PC-9 (cell line): ENCODE measurements at places on chromosomes 6 and 20. TPM values are rescaled to one million over a fixed set of nuclear protein-coding genes. Genes with fewer than 3 reads are reported as not detected.
A peak's percentile ranks its signal among the peaks of the same experiment; 100 is the strongest.

DNA sequence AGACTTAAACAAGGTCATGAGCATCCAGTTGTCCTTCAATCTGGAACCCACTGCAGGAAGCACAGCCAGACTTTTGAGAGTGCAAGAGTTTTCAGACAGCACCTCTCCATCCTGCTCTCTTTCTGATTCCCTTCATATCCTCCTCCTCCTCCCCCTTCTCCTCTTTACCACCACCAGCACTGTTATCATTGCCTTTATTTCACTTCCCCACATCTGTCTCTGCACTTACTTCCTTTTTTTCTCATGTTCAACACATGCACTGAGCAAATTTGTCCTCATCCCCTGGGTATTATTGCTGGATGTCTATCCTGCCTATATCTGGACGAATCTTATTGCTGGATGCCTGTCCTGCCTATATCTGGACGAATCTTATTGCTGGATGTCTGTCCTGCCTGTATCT, 554.8 kb downstream of the DHX35 start:
- H3K4me1 ChIP-seq, result no peaks in the 10 kb centered on the region
- no peak overlapping the region for H3K27ac ChIP-seq

GRCh38 chr6:126539022-126539421, 199.1 kb downstream of the CENPW start:
- no peaks in the 10 kb centered on the region for H3K27me3 ChIP-seq
- H3K36me3 ChIP-seq, result no peaks in the 10 kb centered on the region
- H3K4me3 ChIP-seq, result no peak overlapping the region
- H3K4me1 ChIP-seq, result peaks cover 28% of the 10 kb centered on the region

DNA sequence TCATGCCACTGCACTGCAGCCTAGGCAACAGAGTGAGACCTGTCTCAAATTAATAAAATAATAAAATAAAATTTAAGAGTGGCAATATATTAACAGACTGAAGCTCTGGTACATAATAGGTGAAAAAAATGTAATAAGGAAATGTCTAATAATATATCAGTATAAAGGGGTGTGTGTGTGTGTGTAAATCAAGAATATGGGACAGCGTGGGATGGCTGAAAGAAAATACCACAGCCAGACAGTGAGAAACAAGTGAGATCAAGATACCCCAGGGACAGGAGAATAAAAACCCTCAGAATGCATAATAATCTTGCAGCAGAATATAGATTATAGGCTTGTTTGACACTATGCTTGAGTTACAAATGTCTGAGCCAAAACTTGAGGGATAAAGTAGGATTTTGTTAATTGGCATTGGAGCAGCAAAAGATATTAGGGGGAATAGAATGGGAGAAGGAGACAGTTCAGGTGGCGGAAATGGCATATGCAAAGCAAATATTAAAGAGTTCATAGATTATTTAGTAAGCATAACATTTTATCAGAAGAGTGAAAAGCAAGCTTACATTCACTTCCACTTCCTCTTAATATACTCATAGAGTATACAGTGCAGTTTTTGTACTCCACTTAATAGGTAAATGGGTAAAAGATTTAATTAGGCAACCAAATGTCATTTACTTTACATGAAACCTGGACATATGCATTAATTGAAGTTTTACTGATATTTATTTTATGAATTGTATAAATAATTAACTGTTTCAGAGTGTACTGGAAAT, 398.5 kb upstream of the GJE1 start:
- H3K4me3 ChIP-seq, result no peak overlapping the region
- DNase-seq, result no peak
- no peaks in the 10 kb centered on the region for H3K4me1 ChIP-seq
- H3K27ac ChIP-seq, result no peak overlapping the region

GRCh38 chr6:75205776-75206575, at the start of gene COL12A1:
Gene COL12A1 (minus strand): TSS chr6:75206053. CDS start chr6:75202792, 3,261 bp downstream.
- no peaks in the 10 kb centered on the region for H3K36me3 ChIP-seq
- H3K4me1 ChIP-seq, result peaks cover 13% of the 10 kb centered on the region; the same call in 1 of the 2 replicates
- H3K27ac ChIP-seq, result no peak within 1 kb of the TSS
- DNase-seq, result peak; percentile 92
- H3K27me3 ChIP-seq, result 0 out of 2 replicates have a peak, but pooled peaks cover 4% of the 10 kb centered on the region
- peak within 1 kb of the TSS; percentile 60 for H3K4me3 ChIP-seq

DNA sequence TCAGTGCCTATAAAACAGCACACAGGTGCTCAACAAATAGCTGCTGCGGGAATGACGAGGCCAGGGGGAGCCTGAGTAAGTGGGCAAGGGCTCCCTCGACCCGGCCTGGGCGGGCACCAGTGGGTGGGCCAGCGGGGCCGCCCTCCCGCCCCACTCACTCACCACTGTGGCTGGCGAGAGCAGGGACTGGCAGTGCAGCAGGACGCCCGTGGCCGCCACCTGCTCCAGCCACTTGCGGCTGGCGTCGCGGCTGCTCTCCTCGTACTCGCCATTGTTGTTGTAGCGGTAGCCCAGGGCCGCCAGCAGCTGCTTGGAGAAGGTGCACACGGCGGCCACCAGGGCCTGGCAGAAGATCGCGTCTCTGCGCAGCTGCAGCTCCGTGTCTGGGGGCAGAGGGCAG, 191.5 kb downstream of the PREX1 start:
- H3K4me3 ChIP-seq, result no peak overlapping the region
- no peaks in the 10 kb centered on the region for H3K36me3 ChIP-seq
- no peak overlapping the region for H3K27ac ChIP-seq
- DNase-seq, result no peak

DNA sequence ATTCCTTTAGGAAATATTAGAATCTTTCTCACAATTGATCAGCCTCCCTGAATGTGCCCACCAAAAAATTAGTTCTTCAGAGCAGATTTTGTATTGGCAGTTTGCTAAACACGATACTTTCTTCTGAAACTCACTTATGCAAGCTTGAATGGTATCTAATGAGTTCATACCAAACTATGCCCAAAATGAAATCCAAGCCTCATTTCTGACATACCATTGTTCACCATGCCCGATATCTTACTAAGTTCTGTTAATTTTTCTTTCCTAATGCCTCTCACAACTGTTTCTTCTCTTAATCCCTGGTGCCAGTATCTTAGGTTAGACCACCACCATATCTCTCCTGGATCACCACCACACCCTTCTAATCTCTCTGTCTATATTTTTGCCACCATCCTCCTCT, 755.9 kb downstream of the KIF16B start:
- DNase-seq, result no peak
- no peak overlapping the region for H3K4me3 ChIP-seq
- H3K4me1 ChIP-seq, result peaks cover 39% of the 10 kb centered on the region
- H3K36me3 ChIP-seq, result no peaks in the 10 kb centered on the region
- H3K27me3 ChIP-seq, result no peaks in the 10 kb centered on the region

DNA sequence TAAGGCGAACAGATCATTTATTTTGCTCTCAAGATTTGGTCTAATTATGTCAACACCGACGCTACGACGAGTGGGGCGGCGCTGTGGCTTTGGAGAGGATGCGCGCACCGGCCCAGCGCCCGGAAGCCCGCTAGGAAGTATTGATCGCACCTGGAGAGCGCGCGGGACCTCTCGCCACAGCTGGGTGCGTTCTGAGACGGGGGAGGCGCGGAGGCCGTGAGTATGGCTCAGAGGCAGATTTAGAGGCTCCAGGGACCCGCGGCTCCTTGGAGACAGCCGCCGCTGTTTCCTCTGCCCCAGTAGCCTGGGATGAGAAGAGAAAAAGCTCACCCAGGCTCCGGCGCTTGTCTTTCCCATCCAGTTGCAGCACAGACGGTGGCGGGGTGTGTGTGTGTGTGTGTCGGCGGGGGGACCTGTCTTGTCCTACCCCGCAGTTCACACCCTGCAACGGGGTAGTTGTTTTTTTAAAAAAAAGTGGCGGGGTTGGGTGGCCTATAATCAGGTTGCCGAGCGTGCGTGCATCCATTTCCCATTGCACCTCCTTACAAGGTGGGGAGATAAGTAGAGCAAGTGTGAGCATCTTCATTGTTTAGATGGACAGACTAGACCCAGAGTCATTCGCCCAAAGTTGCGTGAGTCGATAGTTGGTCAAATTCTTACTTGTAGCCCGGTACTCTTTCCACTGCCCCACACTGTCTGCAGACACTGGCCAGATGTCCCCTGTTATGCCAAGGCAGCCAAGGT, 11.2 kb downstream of the TFAP2D start:
- no peak overlapping the region for H3K27ac ChIP-seq
- no peaks in the 10 kb centered on the region for H3K4me1 ChIP-seq
- H3K36me3 ChIP-seq, result no peaks in the 10 kb centered on the region
- 0 out of 2 replicates have a peak, but pooled peaks cover 12% of the 10 kb centered on the region for H3K27me3 ChIP-seq
- DNase-seq, result no peak

- no peak for DNase-seq
- no peaks in the 10 kb centered on the region for H3K27me3 ChIP-seq
- H3K4me3 ChIP-seq, result no peak overlapping the region
These were observed 18.5 kb upstream of the CEP43 start for GRCh38 chr6:166980738-166981137.

- no peak overlapping the region for H3K27ac ChIP-seq
- no peaks in the 10 kb centered on the region for H3K4me1 ChIP-seq
- H3K36me3 ChIP-seq, result no peaks in the 10 kb centered on the region
- no peaks in the 10 kb centered on the region for H3K27me3 ChIP-seq
- no peak overlapping the region for H3K4me3 ChIP-seq
- no peak for DNase-seq
These were observed 45.0 kb upstream of the FUCA2 start for GRCh38 chr6:143556529-143556928.

DNA sequence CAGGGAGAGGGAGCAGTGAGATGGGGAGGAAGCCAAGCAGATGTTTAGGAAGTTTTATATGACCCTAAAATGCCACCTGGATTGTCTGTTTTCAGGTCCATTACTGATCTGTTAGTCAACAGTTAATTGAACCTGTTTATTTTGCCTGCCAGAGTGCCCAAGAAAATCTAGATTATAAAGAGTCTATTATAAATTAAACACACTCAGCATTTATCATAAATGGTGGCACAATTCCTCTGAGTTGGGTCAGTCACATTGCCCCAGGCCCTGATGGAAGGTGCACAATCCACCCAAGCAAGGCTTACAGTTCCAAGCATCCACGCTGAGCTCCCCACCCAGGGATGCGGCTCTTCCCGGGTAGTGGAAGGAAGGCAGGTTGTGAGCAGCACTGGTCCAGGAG, 21.4 kb upstream of the ULBP3 start:
- H3K27ac ChIP-seq, result no peak overlapping the region
- H3K27me3 ChIP-seq, result no peaks in the 10 kb centered on the region
- no peaks in the 10 kb centered on the region for H3K4me1 ChIP-seq
- no peak overlapping the region for H3K4me3 ChIP-seq
- no peak for DNase-seq

- H3K4me3 ChIP-seq, result no peak overlapping the region
- DNase-seq, result peak; percentile 40
- H3K36me3 ChIP-seq, result no peaks in the 10 kb centered on the region
- peaks cover 42% of the 10 kb centered on the region for H3K4me1 ChIP-seq
These were observed 51.2 kb downstream of the SLC22A23 start for GRCh38 chr6:3405679-3406078.

GRCh38 chr6:157732416-157733161, 90.5 kb upstream of the SNX9 start:
- no peaks in the 10 kb centered on the region for H3K36me3 ChIP-seq
- no peak overlapping the region for H3K27ac ChIP-seq
- H3K4me3 ChIP-seq, result no peak overlapping the region
- no peaks in the 10 kb centered on the region for H3K4me1 ChIP-seq

- no peaks in the 10 kb centered on the region for H3K4me1 ChIP-seq
- peak; percentile 48 for DNase-seq
- H3K4me3 ChIP-seq, result no peak overlapping the region
- no peaks in the 10 kb centered on the region for H3K36me3 ChIP-seq
- H3K27me3 ChIP-seq, result no peaks in the 10 kb centered on the region
These were observed 695.2 kb downstream of the PHF3 start for GRCh38 chr6:64330694-64331307.

GRCh38 chr6:121858310-121858709, 422.9 kb downstream of the GJA1 start:
- no peak overlapping the region for H3K4me3 ChIP-seq
- H3K27ac ChIP-seq, result no peak overlapping the region
- H3K36me3 ChIP-seq, result no peaks in the 10 kb centered on the region

DNA sequence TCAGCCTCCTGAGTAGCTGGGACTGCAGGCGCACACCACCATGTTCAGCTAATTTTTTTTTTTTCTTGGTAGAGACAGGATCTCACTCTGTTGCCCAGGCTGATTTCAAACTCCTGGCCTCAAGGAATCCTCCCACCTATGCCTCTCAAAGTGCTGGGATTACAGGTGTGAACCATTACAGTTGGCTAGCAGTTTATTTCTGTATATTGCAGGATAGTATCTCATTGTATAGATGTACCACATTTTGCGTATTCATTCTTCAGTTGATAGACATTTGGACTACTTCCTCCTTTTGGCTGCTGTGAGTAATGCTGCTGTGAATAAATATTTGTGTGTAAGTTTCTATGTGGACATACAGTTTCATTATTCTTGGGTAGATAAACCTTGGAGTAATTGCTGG, 32.9 kb downstream of the ASXL1 start:
- no peak overlapping the region for H3K4me3 ChIP-seq
- no peaks in the 10 kb centered on the region for H3K27me3 ChIP-seq
- H3K4me1 ChIP-seq, result no peaks in the 10 kb centered on the region
- no peak for DNase-seq
- H3K27ac ChIP-seq, result peak overlapping the region; percentile 18; the same call in 1 of the 2 replicates

PCK1 gene
- total RNA-seq, result not detected in 2 replicates

RIPPLY2 gene
- total RNA-seq, result not detected in 2 replicates
